Epithelial cell of proximal tubule (primary cell): ENCODE measurements at places on chromosomes 6 and 20. TPM values are rescaled to one million over a fixed set of nuclear protein-coding genes. Genes with fewer than 3 reads are reported as not detected.

NKX2-2 gene
- not detected in 2 replicates for total RNA-seq

B3GAT2 gene
- total RNA-seq: under 0.01 TPM in 1 of 2 replicates, not detected in the other

MROH8 gene
- total RNA-seq: 0.43 and 1.2 TPM in 2 replicates

BANF2 gene
- not detected in 2 replicates for total RNA-seq

GSS gene
- total RNA-seq: 76.2 and 82.8 TPM in 2 replicates

TTLL9 gene
- total RNA-seq: not detected in 2 replicates

GDAP1L1 gene
- not detected in 2 replicates for total RNA-seq

FNDC11 gene
- total RNA-seq: 1.7 TPM in 2 replicates

SPATS1 gene
- not detected in 2 replicates for total RNA-seq

SAMD3 gene
- total RNA-seq: not detected in 2 replicates

PACSIN1 gene
- 0.07 and 1.9 TPM in 2 replicates for total RNA-seq

CBLN4 gene
- total RNA-seq: not detected in 2 replicates

- DNase-seq: peak; percentile 15
Observed at GRCh38 chr20:43843096-43843964, 71.3 kb upstream of the TOX2 start.

GRCh38 chr6:132400555-132400882, 756 bp downstream of the MOXD1 start:
- DNase-seq: no peak

- DNase-seq: no peak
Observed at GRCh38 chr6:15440040-15440439, 194.2 kb downstream of the JARID2 start.

DNA sequence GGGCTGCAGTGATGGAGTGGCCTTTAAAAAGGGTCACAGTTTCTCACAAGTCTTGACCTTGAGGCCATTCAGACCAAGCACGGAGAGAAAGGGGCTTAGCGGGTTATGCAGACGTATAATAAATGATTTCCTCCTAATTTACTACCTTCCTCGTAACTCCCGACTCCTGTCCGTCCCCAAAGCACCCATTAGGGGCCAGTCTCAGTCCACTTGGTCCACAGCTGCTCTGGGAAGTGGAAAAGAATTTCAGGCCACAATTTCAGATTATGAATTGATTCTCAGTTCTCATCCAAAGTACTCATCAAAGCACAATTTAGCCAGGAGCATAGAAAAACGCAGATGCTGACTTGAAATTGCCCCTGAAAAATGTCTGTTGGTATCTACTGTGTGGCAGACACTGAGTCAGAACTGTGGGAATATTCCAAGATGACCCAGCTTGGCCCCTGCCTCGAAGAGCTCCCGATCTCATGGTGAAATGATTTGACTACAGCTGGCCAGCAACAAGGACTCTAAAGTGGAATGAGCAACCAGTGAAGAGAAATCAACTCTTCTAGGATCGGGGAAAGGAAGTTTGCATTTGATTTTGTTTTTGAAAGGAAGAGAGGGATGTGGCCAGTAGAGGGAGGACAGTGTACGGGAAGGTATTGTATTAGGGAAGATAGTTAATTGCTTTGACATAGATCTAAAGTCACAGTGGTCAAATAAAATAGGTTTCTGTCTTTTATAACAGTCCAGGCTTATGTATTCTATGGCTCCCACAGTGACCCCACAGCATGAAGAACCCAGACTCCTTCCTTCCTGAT, 15.2 kb upstream of the STK35 start:
- DNase-seq: no peak

GRCh38 chr20:58233881-58234528, 5.6 kb upstream of the ANKRD60 start:
- DNase-seq: no peak

DNA sequence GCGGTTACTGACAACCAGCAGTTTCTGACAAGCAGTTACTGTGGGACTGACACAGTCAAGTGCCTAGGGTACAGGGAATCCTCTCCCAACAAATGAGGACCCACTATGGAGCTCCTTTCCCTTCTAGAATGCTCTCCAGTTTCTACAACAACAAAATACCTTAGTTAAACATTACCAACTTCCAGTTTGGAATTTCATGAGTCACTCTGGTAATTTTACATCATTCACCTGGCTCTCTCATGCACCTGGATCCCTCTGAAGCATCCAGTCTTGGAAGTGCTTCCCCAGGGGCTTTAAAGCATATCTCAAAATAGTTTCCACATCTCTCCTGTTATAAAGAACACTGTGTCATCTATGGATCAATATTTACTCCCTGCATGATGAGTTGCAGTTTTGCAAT, 286.7 kb upstream of the SPTLC3 start:
- DNase-seq: peak; percentile 40

DNA sequence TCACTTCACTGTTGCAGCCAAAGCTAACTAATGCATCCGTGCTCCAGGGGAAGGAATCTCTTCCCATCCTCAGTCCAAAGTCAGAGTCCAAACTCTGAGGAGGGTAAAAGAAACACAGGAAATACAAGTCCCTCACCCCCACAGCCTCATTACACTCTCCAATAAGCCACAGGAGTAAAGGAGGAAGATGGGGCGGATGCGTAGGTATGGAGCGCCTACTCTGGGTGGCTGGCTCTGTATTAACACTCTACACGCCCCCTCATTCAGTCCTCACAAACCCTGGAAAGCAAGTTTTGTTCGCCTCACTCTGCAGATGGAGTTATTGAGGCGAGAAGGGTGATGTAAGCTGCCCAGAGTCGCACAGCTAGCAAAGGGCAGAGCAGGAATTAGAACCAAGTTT, 242.9 kb downstream of the NRN1 start:
- DNase-seq: peak; percentile 20

DNA sequence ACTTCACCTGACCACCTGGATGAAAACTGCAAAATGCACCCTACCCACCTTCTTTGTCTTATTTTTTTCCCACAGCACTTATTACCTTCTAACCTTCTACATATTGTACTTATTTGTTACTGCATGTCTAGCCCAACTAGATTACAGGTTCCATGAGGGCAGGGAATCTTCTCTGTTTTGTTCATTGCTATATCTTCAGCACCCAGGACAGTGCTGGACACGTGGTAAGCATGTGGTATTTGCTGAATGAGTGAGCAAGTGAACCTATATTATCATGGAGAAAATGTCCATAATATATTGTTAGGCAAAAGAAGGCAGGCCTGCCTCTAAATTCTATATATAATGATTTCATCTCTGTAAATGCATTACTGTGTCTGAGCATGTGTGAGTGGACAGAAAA, 107.0 kb downstream of the TRERF1 start:
- no peak for DNase-seq

DNA sequence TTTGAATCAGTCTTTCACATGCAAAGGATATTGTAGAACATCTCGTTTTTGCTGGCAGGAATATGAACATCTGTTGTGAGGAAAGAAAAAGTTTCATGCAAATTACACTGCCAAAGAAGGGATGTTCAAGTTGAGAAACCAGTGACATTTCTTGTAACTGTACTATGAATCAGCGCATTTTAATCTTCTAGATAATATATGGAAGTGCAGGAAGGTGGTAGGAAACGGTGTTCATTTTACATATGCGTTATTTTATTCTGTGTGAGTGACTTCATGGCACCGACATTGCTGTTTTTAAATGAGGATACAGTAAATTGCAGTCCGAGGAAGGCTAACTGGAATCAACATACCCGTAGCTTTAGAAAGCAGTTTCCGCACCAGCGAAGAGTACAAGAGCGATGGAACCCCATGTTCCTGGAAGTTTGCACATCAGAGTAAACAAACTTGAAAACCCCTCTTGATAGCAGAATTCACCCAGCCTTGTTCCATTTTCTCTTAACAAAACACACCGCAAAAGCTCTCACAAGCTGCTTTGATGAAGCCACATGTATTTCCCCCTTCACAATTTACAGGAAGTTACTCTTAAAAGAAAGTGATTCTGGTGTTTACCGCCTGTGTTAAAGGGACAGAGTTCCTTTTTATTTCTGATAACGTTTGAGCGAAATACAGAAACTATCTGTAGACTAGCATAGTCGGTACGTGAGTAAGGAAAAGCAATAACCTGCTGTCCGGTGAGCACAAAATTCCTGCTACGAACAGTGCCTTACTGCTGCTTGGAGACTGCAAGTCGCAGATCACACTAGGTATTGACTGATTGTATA, 11.5 kb downstream of the PRDM1 start:
- no peak for DNase-seq

GRCh38 chr6:115668781-115669180, 391.9 kb downstream of the FRK start:
- DNase-seq: no peak

GRCh38 chr20:56350842-56351241, 7.9 kb upstream of the FAM210B start:
- DNase-seq: no peak

DNA sequence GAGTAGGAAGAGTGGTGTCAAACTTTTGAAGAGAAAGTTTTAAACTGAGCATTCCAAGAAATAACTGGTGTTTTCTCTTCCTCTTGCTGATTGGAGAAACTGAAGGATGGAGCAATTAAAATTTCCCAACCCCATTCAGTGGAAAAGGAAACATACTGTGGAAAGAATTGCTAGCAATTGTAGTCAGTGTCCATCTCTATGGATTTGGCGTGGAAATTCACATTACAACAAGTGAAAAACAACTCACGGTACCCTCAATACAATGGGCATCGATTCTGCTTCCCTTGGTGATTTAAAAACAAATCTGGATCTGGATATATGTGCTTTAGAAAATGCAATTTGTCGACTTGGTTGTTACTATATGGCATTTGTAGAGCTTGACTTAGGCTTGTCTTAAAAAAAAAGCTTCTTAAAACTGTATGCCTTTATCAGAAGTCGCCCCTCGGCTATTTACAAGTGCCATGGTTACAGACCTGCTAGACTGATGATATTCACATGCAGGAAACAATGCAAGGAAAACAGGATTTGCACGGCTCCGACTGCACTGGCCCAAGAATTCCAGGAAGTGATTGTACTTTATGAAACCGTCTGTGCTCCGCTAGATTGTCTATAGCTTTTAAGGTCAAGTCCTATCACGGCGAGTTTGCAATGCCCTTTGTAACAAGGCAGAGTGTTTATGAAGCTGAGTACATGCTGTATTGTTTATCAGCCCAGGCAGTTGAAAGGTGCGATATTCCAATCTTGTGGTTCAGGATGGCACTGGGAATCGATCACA, 131.7 kb upstream of the PHACTR1 start:
- no peak for DNase-seq

GRCh38 chr20:59955131-59955796, 3.0 kb upstream of the CDH26 start:
- no peak for DNase-seq

DNA sequence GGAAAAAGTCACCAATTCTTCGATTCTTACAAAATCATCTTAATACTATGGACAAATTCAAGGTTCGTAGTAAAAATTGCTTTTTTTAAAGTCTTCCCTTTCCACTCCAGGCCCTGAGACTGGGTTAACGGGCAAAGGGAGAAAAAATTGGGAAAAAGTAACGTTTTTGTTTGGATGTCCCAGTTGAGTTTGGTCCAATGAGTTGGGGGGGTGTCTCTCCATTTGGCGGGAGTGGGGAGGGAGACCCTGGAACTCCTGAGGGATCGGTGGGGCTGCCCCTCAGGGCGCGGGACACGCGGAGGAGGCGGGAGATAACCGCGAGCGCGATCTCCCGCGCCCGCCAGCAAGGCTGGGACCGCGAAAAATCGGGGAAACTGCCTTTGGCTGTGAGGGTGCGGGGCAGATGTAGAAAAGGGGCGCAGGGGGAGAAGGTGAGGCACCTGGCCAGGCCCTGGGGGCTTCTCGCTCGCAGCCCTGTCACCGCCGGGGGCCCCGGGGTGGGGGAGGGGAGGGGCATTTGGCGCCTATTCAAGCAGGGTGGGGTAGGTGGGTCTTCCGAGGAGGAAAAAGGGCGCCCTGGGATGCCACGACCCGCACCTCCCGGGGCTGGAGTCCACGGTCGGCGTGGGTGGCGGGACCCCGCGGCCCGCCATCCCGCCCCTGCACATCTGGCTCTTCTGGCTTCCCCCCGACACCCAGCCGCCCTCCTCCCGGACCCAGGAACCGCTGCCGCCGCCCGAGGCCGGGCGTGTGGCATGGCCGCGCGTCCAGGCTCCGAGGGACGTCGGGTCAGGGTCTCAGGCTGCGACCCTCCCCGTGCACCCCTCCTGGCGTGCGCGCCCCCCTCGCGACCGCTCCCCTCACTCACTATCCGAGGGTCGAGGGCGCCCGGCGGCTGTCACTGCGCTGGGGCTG, 595 bp downstream of the FBXO5 start:
- no peak for DNase-seq

GRCh38 chr20:32205110-32205842, 2.3 kb downstream of the PLAGL2 start:
- DNase-seq: no peak

- DNase-seq: no peak
Observed at GRCh38 chr6:143468026-143468425, 17.4 kb downstream of the PEX3 start.

DNA sequence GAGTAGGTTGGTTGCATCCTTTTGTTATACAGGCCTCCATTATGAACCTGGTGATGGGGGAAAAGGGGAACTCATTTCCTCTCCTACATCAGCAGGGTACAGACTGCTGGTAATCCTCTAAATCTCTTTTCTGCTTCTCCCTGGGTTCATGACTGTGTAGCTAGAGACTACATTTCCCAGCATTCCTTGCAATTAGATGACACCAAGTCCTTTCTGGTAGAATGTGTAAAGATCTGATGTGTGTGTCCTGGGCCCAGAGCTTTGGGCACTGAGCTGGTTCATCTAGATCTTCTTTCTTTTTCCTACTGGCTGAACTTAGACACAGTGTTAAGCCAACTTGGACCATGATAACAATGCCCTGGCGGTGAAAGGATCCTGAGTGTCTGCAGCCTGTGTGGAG, 104.7 kb upstream of the IFNGR1 start:
- DNase-seq: no peak

- no peak for DNase-seq
Observed at GRCh38 chr20:24705486-24705885, 236.1 kb downstream of the SYNDIG1 start.

DNA sequence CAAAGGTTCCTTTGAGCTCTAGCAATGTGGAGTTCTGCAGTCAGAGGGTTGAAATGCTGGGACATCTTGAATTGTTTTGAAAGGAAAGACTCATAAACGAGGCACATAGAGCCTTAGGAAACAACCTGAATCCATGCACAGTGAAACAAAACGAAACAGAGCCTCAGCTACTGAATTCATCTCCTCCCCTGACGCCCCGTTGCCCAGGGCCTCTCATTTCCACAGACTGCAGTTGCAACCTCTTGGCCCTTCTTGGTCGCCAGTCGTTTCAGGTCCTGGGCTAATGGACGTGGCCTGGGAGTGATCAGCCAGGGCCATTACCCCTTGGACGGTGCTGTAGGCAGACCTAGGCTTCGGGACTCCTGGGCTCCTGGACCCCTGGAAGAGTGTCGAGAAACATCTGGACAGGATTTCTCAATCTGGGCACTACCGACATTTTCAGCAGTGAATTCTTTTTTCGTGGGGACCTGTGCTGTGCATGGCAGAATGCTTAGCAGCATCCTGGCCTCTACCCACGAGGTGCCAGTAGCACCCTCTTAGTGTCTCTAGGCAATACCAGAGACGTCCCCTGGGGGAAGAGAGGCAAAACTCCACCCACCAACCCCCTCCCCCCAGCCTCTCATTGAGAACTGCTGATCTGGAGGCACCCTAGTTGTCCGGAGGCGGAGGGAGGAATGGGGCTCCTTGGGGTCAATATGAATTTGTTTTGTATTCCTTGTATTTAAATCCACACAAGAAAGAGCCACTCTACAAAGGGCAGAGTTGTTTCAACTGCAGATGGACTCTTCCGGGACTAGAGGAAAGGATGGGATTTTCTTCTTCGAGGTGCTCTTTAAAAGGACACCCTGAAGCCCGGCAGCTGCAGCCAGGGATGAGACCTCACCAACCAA, 50.2 kb downstream of the TMEM242 start:
- no peak for DNase-seq

- no peak for DNase-seq
Observed at GRCh38 chr6:165659945-165660856, 2.8 kb downstream of the PDE10A start.
